GM20000 (cell line): ENCODE measurements at places on chromosomes 6 and 20.

GRCh38 chr6:136526196-136526930 lies 23.9 kb downstream of the MAP7 start:
- DNase-seq = peak; percentile 24

DNA sequence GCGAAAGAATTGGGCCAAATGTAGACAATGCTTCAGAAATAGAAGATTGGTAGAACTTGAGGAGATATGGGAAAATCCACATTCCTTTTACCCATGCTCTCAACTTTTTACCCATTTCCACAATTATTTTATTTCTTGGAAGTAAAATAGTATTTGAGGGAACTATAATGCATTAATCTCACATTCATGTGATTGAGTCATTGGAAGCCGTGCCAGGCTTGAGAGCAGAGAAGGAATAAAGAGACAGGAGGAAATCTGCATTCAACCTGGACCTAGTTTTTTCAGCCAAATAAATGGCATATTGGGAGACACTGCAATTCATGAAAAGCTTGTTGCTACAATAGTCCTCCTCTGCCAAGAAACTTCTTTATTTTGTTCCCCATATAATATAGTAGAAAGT lies 2.8 kb upstream of the NUP153 start:
- DNase-seq = no peak

DNA sequence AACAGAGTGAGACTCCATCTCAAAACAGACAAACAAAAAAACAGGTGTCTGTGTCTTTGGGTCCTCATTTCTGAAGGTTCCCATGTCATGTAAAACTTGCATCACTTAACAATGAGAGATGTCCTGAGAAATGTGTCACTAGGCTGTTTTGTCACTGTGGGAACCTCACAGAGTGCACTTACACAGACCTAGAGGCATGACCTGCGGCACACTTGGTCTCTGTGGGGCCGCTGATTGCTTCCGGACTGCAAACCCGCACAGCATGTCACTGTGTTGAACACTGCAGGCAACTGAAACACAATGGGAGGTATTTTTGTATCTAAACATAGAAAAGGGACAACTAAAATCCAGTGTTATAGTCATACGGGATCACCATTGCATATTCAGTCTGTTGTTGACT lies 42.3 kb upstream of the TMEM181 start:
- peak; percentile 69 for DNase-seq

DNA sequence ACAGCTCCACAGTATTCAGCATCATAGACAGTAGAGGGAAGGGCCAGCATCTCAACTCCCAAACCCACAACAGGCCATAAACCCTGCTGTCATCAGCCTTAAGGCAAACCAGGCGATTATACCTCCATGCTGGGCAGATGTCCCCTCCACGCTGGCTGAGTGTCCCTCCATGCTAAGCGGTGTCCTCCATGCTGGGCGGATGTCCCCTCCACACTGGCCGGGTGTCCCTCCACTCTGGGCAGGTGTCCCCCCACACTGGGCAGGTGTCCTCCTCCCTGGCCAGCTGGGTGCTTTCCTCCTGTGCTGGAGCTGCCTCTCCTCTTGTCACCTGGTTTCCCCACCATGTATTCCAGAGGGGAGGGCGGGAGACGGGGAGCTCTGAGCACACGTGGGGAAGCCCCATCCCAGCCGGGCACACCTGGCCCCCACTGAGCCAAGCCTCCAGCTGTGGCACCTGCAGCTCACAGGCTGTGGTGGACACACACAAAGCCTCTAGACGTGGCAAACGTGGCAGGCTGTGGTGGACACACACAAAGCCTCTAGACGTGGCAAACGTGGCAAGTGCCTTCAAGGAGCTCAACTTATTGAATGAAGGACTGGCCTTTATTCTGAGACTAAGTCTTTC lies 197.1 kb downstream of the TAF4 start:
- no peak for DNase-seq

- DNase-seq = no peak
These were observed 10.3 kb upstream of the PDYN start for GRCh38 chr20:2004171-2004570.

GRCh38 chr6:46023216-46023915 lies 7.7 kb upstream of the CLIC5 start:
- no peak for DNase-seq

- no peak for DNase-seq
These were observed 67.4 kb downstream of the AIG1 start for GRCh38 chr6:143127941-143128680.

DNA sequence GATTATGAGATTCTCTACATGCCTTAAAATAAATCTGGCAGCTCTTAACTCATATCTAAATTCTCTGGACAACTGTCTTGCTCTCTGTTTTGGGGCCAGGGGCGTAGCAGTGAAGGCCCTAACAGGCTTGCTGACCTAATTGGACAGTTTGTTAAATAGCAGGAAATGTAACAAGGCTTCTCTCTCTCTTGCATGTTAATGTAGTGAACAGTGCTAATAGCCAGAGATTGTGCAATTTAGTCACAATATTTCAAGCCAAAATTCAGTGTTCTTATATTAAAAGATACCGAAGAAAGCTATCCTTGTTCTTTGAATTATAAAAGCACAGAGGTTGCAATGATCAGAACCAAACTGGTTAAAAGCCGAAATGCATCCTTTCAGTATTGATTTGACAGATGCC lies 3.0 kb downstream of the PPP1R3D start:
- DNase-seq = no peak

DNA sequence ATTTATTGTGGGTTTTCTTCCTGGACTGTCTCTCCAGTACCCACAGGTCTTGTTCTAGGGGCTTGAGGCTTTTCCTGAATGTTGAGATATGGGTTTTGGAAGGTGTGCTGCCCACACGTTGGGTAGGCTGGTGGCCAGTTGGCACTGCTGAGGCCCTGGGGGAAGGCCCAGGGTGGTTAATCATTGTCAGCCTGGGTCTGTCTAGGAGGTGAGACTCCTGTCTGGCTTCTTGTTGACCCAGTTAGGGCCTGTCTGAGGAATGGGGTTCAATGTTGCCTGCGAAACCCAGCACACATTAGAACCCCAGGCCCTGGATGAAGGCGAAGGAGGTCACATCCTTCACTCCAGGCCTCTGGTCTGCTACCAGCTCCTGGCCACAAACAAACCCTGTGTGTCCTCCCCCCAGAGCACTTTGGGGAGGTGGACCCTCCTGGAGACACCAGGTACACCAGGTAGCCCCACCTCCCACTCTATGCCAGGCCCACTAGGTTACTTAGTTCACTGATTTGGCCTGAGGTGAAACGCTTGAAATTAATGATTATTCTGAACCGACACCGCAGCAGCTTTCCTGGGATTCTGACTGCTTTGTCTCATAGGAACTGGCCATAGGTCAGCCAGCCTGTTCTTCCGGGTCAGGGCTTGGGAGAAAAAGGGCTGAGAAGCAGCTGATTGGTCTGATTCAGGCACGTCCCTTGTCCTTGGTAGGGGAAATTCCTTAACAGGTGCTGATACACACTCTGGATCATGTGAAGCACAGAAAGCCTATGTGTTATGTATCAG lies 15.2 kb downstream of the DNMT3B start:
- no peak for DNase-seq

DNA sequence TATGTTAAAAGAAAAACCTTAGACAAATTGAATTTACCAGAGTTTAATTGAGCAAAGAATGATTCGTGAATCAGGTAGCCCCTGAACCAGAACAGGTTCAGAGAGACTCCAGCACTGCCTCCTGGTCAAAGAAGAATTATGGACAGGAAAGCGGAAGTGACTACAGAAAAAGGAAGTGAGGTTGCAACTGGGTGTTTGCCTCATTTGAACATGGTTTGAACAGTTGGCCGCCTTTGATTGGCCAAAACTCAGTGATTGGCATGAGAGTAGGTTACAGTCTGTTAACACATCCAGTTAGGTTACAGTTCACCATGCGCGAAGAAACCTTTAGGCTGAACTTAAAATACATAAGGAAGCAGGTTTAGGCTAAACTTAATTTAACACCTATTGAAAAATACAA lies 248.8 kb downstream of the TFAP2A start:
- no peak for DNase-seq

- no peak for DNase-seq
These were observed 107.8 kb downstream of the DHX35 start for GRCh38 chr20:39069976-39070375.

GRCh38 chr20:12237772-12238171 lies 320.1 kb downstream of the BTBD3 start:
- DNase-seq = no peak

DNA sequence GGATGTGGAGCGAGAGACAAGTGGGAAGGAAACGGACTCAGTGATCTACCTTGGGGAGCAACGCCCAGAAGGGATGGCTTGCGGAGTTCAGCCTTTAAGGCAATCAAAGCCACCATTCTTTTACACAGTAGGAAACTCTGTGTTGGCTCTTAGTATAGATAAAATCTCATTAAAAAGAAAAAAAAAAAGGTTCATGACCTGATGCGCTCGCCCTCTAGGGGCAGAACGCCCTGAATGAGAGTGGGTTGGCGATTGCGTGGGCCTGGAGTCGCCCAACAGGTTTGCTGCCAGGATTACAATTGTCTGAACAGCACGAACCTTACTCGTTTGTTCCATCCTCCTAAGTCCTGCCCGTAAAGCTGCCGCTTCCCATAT lies 1.2 kb downstream of the TPD52L1 start:
- DNase-seq = peak; percentile 31

DNA sequence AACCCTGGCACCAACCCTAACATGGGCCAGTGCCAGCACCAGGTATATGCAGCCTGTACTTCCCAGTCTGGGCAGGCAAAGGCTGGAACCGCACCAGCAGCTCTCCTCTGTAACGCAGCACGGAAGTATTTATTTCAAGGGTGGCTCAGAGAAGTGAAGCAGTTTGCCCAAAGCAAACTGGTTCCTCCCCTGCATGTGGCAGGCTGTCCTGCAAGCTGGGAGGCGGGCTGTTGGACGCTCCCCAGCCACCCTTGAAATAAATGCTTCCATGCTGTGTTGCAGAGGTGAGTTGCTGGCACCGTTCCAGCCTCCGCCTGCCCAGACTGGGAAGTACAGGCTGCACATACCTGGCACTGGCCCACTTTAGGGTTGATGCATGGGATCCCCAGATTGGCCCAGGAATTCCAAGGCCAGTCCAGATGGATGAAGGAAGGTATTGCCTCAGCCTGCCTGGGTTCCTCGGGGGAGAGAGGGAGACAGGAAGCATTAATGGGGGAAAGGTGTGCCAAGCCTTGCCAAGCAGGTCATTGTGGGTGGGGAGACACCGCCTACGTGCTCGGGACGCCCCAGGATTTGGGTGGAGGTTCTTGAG lies 49.8 kb downstream of the PPARD start:
- DNase-seq = no peak

DNA sequence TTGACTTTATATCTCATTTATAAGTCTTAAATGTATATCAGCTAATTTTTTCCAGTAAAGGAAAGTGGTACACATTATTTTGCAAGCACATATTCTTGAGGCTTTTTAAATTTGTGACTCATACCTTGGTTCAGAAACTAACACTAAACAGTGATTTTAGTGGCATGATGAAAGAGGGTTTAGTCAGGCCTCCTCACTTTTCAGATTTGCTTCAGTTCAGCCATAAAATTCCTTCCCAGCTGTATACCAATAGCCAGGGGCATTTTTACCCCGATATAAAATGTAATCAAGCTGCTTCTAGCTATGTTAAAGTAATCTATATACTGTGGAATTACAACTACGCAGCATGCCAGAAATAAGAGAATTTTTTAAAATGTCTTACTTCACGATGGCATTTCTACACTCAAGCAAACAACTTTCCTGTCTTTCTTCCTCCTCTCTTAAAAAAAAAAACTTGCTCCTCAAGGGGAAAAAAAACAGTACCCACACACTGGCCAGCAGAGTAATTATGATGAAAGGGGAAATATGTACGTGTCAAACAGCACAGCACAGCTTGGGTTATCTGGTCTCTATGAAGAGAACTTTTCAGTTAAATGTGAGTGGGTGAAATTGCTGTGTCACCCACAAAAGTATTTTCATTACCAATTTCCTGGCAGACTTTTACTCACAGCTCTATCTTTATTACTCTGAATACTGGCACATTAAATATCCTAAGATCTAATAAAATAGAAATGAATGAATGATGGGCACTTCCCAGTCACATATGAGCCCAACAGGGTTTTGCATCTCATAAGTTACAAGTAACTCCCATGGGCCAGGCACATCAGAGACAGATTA lies 244.8 kb upstream of the TENT5A start:
- DNase-seq = no peak

DNA sequence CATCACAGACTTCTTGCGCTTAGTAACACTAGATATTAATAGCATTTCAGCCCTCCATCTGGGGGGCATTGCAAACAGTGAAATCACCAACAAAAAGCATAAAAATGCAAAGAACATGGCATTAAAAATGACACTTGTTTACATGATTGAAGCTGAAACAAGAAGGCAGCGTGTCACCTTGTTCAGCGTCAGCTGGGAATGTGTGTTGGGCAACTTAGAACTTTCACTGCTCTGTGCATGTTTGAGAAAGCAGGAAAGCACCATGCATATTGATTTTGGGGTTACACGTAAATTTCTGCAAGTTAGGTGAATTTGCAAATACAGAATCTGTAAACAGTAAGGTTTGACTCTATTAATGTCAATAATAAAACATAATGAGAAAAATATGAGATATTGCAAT lies 162.9 kb downstream of the SOX4 start:
- no peak for DNase-seq

DNA sequence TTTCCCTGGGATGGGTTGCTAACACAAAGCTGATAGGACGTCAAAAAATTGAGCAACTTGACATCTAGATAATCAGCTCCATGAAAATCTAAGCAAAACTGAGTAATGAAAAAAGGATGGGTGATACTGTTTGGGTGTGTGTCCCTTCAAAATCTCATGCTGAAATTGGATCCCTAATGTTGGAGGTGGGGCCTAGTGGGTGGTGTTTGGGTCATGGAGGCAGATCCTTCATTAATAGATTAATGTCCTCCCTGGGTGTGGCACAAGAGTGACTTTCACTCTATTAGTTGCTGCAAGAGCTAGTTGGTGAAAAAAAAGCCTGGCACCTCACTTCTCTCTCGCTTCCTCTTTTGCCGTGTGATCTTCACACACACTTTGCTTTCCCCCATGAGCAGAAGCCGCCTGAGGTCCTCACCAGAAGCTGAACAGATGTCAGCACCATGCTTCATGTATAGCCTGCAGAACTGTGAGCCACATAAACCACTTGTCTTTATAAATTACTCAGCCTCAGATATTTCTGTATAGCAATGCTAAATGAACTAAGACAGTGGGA lies 160.9 kb downstream of the FRK start:
- DNase-seq = no peak
